ENCODE measurements at places on chromosomes 4 and X.

- H3K4me3 ChIP-seq: no peak overlapping the region
- no peaks in the 10 kb centered on the region for H3K36me3 ChIP-seq
- H3K27ac ChIP-seq: no peak overlapping the region
- no peak for DNase-seq
- H3K4me1 ChIP-seq: no peaks in the 10 kb centered on the region
- no peaks in the 10 kb centered on the region for H3K27me3 ChIP-seq
These were observed 191.7 kb upstream of the EPHA5 start for GRCh38 chr4:65861993-65862392.

GRCh38 chrX:42117318-42117717, 194.0 kb upstream of the CASK start:
- H3K27ac ChIP-seq: no peak overlapping the region
- no peaks in the 10 kb centered on the region for H3K36me3 ChIP-seq
- no peak overlapping the region for H3K4me3 ChIP-seq
- no peak for DNase-seq
- no peaks in the 10 kb centered on the region for H3K4me1 ChIP-seq

DNA sequence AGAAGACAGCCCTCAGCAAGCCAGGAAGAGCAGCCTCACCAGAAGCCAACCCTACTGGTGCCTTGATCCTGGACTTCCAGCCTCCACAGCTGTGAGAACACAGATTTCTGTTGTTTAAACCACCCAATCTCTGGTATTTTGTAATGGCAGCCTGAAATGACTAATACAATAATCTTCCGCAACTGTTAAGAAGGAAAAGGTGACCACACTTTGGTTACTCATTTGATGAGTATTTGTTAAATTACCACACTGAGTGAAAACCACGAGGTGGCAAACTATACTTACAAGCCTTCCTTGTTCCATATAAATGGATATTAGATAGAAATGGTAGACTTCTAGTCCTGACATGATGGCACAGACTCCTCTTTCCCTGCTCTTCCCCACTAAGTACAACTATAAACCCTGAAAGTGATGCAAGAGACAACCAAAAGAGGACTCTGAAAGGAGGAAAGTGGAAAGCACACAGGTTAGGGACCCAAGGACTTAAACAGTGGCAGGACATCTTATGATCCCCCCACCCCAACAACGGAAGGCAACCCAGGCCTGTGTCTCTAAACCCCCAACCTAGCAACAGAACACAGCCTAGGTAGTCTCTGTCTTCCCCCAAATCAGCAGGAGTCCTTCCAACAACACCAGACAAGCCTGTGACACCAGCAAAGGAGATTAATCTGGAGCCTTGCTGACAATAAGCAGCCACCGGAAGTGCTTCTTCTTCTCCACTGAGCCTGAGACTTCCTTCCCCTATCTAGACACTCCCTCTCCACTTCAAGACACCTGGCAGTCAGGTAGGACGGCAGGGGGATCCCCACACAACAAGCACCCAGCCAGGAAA, 12.3 kb downstream of the ZNF182 start:
- DNase-seq: no peak
- H3K27me3 ChIP-seq: no peaks in the 10 kb centered on the region
- peaks cover 28% of the 10 kb centered on the region for H3K36me3 ChIP-seq
- H3K27ac ChIP-seq: no peak overlapping the region
- H3K4me1 ChIP-seq: no peaks in the 10 kb centered on the region

DNA sequence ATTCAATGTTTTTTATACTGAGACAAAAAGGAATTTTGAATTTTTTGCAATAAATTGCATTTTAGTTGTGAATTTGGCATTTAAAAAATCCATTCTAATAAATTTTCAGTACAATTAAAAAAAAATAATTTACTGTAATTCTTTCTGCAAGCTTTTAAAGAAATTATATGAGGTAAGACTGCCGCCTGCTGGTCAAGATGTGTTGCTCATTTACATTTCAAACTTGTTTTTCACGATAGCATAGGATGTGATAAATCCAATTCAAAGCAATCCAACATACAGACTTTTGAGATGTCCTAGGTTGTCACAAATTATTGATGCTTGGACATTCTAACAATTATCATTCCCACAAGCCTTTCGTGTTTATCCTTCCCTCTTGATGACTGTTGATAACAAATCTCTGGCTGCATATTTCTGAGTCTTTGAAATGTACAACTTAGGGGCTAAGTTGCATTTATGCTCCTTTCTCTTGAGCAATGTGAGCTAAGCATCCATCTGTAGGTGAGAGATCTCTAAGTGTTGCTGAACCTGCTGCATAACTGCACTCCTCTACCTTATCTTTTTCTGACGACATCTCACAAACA, 21.7 kb upstream of the MFAP3L start:
- H3K4me3 ChIP-seq: no peak overlapping the region
- DNase-seq: peak; percentile 26
- no peak overlapping the region for H3K27ac ChIP-seq
- H3K27me3 ChIP-seq: no peaks in the 10 kb centered on the region
- no peaks in the 10 kb centered on the region for H3K36me3 ChIP-seq
- no peaks in the 10 kb centered on the region for H3K4me1 ChIP-seq

DNA sequence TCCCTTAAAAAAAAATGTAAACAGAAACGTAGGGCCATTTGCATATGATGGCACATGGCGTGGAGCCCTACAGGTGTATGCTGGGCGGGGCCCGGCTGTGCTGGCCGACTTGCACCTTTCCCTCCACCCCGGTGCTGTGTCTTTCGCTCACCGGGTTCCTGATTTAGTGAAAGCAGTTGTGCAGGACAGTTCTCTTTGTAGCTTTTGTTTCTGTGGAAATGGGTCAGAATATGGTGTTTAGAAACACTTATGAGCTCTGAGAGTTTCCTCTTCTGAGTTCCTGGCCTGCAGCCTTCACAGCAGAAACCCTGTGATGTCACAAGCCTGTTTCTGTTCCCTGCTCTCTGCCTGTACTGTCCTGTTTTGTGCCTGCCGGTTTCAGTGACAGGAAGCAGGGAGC, 22.5 kb upstream of the MSANTD1 start:
- no peak overlapping the region for H3K4me3 ChIP-seq
- H3K27ac ChIP-seq: no peak overlapping the region
- peaks cover 35% of the 10 kb centered on the region for H3K36me3 ChIP-seq
- DNase-seq: no peak
- H3K4me1 ChIP-seq: no peaks in the 10 kb centered on the region

GRCh38 chr4:134126955-134127354, 74.6 kb downstream of the PABPC4L start:
- H3K36me3 ChIP-seq: no peaks in the 10 kb centered on the region
- no peak overlapping the region for H3K27ac ChIP-seq
- no peak for DNase-seq
- no peak overlapping the region for H3K4me3 ChIP-seq

GRCh38 chrX:149825424-149825823, 43.7 kb downstream of the MAGEA9 start:
- H3K27me3 ChIP-seq: peaks cover 4% of the 10 kb centered on the region
- H3K36me3 ChIP-seq: no peaks in the 10 kb centered on the region
- no peaks in the 10 kb centered on the region for H3K4me1 ChIP-seq
- H3K4me3 ChIP-seq: no peak overlapping the region
- DNase-seq: no peak
- H3K27ac ChIP-seq: no peak overlapping the region

GRCh38 chr4:97238956-97239666, 904.2 kb downstream of the STPG2 start:
- no peak for DNase-seq
- no peaks in the 10 kb centered on the region for H3K36me3 ChIP-seq
- no peaks in the 10 kb centered on the region for H3K4me1 ChIP-seq

DNA sequence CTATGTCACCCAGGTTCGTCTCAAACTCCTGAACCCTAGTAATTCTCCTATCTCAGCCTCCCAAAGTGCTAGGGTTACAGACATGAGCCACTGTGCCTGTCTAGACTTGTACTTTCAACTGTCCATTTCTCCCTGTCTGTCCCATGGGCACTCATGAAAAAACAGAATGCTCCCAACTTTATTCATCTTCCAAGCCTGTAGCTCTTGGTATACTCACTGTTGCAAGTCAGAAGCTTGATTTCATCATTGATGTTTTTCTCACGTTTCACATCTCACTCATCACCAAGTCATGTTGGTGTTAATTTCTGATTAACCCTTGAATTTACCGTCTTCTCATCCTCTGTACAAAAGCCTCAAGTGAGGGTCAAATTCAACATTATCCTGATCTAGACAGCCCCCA, 7.3 kb upstream of the SRP72 start:
- H3K27me3 ChIP-seq: no peaks in the 10 kb centered on the region
- peaks cover 79% of the 10 kb centered on the region for H3K36me3 ChIP-seq
- H3K4me3 ChIP-seq: no peak overlapping the region
- peaks cover 9% of the 10 kb centered on the region for H3K4me1 ChIP-seq
- H3K27ac ChIP-seq: no peak overlapping the region

- no peak overlapping the region for H3K4me3 ChIP-seq
- H3K36me3 ChIP-seq: no peaks in the 10 kb centered on the region
- no peaks in the 10 kb centered on the region for H3K27me3 ChIP-seq
- H3K4me1 ChIP-seq: no peaks in the 10 kb centered on the region
- no peak overlapping the region for H3K27ac ChIP-seq
These were observed 6.5 kb upstream of the NUDT6 start for GRCh38 chr4:122928930-122929329.

GRCh38 chr4:2913168-2913567, 50.0 kb downstream of the NOP14 start:
- H3K27me3 ChIP-seq: no peaks in the 10 kb centered on the region
- no peak for DNase-seq
- no peak overlapping the region for H3K4me3 ChIP-seq
- peaks cover 22% of the 10 kb centered on the region for H3K4me1 ChIP-seq
